ENCODE measurements at places on chromosomes 1 and 21.

DNA sequence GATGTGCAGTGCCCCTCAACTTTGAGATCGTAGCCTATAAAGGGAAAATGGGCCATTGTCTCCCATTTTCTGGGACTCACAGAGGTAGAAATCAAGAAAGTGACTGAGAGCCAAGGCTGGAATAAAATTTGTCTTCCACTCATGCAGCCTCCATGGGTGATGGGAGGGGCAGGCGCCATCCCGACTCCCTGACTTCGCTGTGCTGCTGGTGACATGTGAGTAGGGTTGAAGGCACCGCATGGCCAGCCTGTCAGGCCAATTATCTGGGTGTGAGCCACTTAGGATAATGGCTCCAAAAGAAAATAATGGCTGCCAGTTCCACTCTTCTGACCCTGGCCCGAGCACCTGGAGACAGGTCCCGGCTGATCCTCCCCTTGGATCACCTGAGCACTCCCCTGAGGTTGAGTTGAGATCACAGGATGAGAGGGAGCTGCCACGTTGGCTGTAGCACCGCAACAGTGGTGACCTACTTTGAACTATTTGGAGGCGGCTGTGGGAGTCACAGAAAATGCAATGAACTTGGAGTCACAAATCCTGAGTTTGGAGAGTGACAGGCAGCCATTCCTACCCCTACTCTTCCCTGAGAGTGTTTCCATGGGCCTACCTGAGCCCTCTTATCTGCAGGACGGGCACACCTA, 26.3 kb downstream of the CAPN9 start:
- no peak for DNase-seq

DNA sequence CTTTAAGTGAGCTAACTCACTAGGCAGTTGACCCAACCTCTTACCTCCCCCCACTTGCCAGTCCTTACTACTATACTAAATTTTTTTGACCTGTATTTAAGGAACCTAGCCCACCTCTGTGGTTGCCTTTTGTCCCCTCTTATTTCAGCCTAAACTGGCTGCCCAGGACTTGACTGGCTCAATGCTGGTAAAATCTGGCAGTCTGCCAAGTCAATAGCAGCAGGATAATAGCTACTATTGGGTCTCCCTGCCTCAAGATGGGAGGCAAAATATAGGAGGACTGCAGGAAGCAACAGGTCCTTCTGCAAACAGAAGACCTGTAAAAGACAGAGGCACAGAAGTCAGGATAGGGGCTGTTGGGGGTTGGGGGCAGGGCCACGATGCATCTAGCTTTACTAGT, 144.2 kb upstream of the POGK start:
- no peak for DNase-seq

GRCh38 chr1:39243302-39243701, 38.8 kb downstream of the MACF1 start:
- no peak for DNase-seq

- no peak for DNase-seq
These were observed 18.8 kb upstream of the FASLG start for GRCh38 chr1:172640111-172640510.

GRCh38 chr1:147496571-147497210, 44.6 kb upstream of the BCL9 start:
- DNase-seq: no peak

DNA sequence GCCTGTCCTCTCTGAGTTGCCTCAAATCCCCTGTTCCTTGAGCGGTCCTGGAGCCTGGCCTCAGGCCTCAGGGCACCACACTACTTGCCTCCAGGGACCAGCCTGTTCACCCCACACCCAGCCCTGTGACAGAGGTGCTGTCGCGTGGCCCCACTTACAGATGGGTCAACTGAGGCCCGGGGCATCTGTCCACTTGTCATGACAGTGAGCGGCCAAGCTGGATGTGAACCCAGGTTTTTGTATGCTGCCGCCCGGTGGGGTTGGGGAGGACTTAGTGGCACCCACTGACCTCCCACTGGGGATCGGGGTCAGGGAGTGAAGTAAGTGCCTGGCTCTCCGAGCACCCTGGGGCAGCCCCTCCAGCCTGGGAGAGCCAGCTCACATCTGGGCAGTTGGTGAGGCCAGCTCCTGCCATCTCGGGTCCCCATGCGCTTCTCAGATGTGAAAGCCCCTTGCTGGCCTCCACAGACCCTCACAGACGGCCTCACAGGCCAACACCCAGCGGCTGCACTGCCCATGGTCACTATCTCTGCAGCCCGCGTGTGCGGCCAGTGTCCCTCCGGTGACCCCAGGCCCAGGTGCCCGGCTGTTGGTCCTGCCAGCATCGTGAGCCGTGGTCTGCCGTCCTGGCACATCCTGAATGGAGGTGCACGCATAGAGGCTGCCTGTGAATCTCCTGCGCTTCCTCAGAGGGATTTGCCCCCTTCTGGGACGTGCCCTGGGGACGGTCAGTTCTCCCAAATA, 9.3 kb upstream of the FAAP20 start:
- no peak for DNase-seq

- no peak for DNase-seq
These were observed 35.4 kb downstream of the RBM11 start for GRCh38 chr21:14251336-14251735.

DNA sequence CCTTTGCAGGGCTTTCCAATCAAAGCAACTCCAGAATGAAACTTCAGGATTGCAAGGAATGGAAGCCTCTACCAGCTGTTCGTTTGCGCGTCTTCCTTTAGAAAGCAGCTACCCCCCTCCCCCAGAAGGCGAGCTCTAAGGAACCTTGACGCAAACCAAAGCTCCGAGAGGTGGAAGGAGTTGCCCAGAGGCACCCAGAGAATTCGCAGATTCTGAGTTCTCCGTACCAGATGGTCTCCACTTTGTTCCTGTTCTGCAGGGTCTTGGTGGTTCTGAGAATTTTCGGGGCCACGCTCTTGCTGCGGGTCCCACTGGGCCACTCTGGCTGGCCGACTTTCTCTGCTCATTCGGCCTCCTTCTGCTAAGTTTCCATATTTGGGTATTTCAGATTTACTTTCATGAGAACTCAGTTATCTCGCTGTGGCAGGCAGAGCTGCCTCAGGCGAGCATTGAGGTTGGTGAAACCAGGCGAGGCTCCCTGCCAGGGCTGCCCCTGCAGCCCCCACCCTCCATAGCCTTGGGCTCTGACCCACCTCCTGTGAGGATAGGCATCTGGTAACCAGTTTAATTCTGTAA, 801 bp downstream of the TRAF5 start:
- no peak for DNase-seq

DNA sequence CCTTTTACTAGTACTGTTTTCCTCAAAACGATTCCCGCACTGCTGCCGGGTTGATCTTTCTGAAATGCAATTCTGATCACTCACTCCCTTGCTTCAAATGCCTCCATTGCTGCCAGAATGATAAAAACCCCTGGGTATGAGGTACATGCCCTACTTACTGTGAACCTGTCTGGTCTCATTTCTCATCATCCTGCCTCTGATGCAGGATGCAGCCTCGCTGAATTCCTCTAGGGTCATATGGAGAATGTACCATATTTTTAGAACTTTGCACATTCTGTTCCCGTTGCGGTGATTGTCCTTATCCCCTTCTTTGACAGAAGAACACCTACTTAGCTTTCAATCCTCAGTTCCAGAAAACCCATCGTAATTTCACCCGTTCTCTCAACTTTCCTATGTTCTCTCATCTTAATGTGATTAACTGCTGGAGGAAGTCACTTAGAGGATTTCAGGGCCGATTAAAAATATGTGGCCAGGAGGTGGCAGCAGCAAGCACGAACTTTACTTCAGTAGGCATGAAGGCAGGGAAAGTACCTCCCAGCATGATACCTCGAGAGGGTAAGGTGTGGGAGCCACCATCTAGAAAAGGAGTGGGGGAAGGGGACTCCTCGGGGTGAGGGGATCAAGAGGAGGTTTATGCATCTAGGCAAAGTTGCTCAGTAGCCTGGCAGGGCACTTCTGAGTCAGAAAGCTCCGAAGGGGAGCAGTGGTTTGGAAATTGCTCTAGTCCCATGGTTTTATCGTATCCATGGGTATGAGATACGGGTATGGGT, 361.5 kb upstream of the ZP4 start:
- DNase-seq: peak; percentile 68

- no peak for DNase-seq
These were observed 522 bp downstream of the DISP3 start for GRCh38 chr1:11479375-11479979.

DNA sequence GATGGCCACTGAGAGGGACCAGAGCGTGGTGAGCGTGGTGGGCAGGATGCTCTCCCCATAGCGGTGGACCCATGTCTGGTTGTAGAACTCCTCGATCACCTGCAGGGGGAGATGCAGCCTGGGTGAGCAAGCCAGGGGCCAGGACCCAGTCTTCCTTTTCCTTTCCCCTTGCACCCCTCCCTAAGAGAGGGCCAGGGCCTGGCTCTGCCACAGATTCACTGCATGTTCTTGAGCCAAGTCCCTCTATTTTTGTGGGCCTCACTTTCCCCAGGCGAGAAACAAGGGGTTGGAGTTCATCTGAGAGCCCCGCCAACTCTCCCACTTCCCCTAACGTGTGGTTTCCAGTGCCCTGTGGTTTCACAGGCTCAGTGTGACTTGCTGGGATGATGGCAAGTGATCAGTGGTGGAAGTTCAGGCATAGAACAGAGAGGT, 27.5 kb downstream of the SLC2A1 start:
- peak; percentile 66 for DNase-seq

GRCh38 chr1:15523104-15524020, 653 bp downstream of the CASP9 start:
- no peak for DNase-seq

DNA sequence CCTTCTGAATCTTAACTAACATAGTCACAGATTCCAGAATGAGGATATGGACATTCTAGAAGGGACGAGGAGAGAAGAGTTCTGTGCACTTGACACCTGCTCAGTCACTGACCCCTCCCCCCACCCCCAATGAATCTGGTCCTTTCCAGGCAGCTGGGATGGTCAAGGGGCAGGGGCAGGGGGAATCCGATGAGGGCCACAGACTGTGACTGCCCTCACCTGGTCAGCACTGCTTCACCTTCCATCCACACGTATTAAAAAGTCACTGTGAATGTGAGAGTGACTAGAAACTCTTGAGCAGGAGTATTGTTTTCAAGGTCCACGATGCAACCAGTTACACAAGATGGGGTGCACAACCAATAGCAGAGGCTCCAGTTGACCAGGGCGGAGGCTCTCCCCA, 9.5 kb upstream of the PRAMEF12 start:
- no peak for DNase-seq

GRCh38 chr1:244901400-244902015, 37.2 kb upstream of the HNRNPU start:
- DNase-seq: no peak

DNA sequence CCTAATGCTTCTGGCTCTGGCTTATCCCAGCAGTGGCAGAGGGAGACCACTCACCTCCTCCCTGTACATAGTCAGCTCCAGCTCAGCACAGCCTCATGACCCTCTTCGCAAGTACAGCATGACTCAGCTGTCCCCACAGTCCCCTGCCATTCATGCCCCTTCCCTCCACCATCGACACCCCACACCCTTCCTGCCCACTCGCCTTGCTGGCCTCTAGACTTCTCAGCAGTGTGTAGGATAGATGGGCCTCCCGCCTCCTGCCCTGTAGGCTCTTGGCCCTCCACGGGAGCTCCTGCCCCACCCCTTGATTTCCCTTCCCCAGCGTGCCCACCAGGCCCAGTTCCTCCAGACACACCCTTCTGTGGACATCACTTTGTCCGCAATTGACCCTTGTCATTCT, 9.8 kb downstream of the NPR1 start:
- DNase-seq: no peak

- no peak for DNase-seq
These were observed 132.1 kb downstream of the PRDM2 start for GRCh38 chr1:13832100-13832499.

DNA sequence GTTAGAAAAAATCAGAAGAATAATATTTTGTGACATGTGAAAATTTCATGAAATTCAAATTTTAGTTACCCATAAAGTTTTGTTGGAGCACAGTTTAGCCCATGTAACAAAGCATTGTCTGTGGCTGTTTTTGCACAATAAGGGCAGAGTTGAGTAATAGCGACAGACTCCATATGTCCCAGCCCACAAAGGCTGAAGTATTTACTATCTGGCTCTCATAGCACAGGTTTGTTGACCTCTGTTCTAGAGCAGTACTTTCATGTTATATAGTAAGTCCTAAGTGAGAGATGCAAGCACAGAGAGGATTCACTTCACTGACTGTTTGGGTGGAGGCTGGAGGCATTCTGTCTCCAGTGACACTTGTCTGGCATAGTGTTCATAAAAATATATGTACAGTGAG, 6.8 kb downstream of the LAMC1 start:
- DNase-seq: no peak

DNA sequence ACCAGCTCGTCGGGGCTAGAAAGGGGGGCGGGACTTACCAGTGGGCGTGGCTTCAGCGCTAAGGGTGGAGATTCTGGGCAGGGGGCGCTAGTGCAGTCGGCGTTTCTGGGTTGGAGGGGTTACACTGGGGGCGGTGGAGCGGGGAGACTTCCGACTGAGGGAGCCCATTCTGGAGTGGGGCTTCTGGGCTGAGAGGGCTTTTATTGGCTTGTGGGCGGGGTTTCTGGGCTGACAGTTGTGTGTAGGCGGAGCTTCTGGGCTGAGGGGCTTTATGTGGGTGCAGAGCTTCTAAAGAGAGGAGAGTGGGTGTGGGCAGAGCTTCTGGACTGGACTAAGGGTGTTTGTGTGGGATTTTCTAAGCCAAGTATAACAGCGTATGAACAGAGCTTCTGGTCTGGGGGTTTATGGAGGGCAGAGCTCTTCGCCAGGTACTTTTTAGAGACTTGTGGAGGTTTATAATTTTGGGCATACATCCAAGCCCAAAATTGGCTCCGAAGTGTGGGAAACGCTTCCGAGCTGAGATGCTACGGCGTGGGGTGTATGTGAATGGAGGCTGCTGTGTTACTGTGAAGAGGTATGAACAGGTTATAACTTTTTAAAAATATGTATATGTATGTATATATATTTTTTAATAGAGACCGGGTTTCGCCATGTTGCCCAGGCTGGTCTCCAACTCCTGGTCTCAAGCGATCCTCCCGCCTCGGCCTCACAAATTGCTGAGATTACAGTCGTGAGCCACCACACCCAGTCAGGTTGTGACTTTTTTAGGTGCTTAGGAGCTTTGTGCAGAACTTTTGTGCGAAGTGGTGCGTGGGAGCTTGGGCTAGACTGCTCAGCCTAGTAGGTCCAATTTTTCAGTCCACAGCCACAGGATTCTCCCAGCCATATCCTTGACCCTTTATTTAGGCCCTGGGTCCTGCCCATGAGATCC, 825 bp downstream of the TMEM39B start:
- no peak for DNase-seq

DNA sequence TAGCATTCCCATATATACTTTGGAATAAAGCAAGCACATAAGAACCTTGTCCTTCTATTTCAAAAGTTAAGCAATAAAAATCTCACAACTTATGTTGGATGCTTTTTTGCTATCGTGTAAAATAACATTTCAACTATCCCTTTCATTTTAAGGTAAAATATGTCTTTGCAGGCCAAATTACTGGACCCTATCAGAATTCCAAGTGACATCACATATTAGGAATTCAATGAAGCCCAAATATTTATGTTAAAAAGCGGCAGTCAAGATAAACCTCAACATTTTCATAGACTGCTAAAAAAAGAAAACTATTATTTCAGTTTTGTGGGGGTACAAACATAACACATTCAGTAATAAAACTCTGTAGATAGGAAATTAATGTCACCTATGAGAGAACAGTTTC, 252.0 kb downstream of the KCTD3 start:
- no peak for DNase-seq

Data from left forelimb (tissue), 1 donor.